Lung (tissue), 17 donors: ENCODE measurements at places on chromosomes 12 and 14. TPM values are rescaled to one million over a fixed set of nuclear protein-coding genes. Genes with fewer than 3 reads are reported as not detected.

The KCNMB4 gene
- 6.0 TPM for total RNA-seq

The MOK gene
- 35.4 TPM for total RNA-seq

The LHX5 gene
- not detected for total RNA-seq

DNA sequence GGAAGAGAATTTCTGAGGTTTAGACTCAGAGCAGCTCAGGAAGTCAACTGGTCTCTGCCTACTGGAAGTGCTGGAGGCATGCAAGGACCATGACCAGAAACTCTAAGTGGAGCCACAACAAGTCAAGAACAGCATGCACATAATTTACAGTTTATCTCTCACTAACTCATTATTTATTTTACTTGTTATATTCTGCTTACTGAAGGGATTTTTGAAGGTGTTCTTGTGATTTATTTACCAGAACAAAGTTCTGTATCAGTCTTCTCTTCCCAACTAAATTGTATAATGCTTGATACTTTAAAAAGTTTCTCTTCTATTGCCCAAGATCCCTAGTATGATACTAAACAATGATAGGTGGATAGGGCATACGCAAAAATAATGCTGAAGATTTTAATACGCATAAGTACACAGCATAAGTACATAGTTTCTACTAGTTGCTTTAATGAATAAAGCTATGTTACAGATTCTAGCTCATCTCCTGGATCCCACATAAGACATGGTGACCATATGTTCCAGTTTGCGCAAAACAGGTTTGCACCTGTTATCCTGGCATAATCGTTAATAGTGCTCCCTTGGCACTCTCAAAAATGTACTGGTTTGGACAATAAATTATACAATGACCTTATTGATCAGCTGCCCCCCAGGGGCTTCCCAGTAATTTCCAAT lies 11.6 kb upstream of the SPTB start:
- DNase-seq, result no peak

DNA sequence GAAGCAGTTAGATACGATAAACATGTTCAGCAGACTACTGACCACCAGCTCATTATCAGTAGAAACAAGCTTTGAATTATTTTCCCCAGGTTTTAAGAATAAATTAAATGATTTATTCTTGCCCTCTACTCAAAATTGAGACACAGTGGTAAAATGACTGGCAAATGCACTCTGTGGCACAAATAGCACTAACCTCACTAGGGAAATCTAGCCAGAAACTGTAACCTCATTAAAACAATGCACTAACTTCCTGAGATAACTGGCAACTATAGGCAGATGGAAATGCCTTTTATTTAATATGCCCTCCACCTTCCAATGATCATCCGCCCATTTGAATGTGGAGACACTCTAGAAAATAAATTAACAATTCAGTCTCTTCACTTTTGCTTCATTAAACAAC lies 33.2 kb downstream of the CPNE8 start:
- DNase-seq, result no peak

- no peak for DNase-seq
Observed at GRCh38 chr14:72196237-72197015, 264.2 kb downstream of the RGS6 start.

- DNase-seq, result peak; percentile 41
Observed at GRCh38 chr12:50003595-50003994, 21.7 kb downstream of the RACGAP1 start.

The DHRS2 gene
- 0.67 TPM for total RNA-seq

DNA sequence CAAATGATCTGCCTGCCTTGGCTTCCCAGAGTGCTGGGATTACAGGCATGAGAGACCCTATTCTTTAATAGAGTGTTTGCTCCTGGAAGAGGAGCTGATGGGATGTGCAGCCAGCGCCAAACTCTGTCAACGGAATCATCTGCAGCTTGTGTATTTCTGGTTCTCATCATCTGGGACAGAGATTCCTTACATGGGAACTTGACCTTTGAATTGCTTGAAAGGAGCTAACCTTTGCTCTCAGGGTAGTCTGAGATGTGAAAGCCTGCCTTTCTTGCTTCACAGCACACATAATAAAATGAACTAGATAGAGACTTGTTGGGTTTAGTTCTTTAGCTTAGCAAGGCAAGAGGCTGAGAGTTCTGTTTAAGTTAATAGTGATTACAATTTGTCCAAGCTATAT lies 120.0 kb downstream of the OTOGL start:
- peak; percentile 84 for DNase-seq

DNA sequence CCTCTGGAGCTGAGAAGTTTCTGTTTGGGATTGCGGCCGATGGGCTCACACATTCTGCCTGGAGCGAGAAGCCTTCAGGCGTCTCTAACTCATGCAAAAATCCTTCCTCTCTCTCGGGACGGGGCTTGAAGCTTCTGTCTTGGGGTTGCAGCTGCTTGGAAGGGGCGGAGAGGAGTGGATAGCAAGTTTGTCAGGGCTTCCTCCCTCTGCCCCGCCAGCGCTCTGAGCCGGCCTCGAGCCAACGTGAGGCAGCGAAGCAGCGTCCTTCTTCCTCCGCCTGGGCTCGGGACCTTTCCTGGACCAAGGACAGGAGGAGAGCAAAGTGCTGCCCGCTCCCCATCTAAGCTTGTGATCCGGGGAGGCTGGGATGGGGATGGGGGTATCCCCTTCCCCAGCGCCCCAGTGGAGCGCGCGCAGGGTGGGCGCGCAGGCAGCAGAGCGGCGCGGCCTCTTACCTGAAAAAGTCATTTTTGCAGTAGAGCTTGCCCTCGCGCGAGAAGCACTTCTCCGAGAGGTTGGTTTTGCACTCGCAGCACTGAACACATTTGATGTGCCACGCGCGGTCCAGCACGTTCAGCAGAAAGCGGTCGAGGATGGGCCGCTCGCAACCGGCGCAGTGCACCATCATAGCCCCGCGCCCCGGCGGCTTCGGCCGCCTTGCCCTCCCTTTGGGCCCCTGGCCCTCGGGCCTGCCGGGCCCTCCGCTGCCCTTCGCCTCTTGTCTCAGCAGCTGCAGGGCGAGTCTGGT lies 626 bp downstream of the LHX5 start:
- no peak for DNase-seq

DNA sequence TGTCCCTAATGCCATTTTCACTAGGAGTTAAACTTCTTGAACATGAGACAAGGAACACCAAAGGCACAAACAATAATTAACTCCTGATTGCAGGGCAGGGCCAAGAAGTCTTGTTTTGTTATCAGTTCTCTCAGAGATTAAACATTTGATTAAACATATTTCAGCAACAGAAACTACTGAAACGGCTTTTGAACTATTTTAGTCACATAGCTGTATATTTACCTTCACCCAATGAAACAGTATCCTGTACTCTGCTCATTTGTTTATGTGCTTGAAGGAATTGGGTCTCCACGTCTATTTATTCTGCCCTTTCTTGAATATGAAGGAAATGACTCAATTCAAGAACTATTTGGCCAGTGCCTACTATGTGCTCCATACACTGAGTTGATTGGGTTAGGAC lies 51.3 kb upstream of the PTCSC3 start:
- peak; percentile 52 for DNase-seq

GRCh38 chr12:12356896-12357718 lies at the start of gene BORCS5:
Gene BORCS5, plus strand, starts transcription at chr12:12357078. Its CDS starts 374 bp downstream, at chr12:12357452.
- peak; percentile 93 for DNase-seq

The HHIPL1 gene
- total RNA-seq, result 4.0 TPM

- no peak for DNase-seq
Observed at GRCh38 chr14:100292301-100292775, 13.9 kb downstream of the SLC25A29 start.

- no peak for DNase-seq
Observed at GRCh38 chr12:94260717-94261116, 112.3 kb downstream of the PLXNC1 start.

The TMTC1 gene
- total RNA-seq, result 4.0 TPM
